Foreskin melanocyte (primary cell): ENCODE measurements at places on chromosomes 6 and 20.

- DNase-seq: no peak
These were observed 191.4 kb downstream of the SLC16A10 start for GRCh38 chr6:111278731-111279130.

GRCh38 chr6:135438907-135439535 lies 58.5 kb downstream of the AHI1 start:
- DNase-seq: peak; percentile 44

GRCh38 chr6:159257846-159258245 lies 88.6 kb downstream of the FNDC1 start:
- DNase-seq: no peak

- DNase-seq: no peak
These were observed 82.5 kb downstream of the TRIM27 start for GRCh38 chr6:28841290-28841689.

DNA sequence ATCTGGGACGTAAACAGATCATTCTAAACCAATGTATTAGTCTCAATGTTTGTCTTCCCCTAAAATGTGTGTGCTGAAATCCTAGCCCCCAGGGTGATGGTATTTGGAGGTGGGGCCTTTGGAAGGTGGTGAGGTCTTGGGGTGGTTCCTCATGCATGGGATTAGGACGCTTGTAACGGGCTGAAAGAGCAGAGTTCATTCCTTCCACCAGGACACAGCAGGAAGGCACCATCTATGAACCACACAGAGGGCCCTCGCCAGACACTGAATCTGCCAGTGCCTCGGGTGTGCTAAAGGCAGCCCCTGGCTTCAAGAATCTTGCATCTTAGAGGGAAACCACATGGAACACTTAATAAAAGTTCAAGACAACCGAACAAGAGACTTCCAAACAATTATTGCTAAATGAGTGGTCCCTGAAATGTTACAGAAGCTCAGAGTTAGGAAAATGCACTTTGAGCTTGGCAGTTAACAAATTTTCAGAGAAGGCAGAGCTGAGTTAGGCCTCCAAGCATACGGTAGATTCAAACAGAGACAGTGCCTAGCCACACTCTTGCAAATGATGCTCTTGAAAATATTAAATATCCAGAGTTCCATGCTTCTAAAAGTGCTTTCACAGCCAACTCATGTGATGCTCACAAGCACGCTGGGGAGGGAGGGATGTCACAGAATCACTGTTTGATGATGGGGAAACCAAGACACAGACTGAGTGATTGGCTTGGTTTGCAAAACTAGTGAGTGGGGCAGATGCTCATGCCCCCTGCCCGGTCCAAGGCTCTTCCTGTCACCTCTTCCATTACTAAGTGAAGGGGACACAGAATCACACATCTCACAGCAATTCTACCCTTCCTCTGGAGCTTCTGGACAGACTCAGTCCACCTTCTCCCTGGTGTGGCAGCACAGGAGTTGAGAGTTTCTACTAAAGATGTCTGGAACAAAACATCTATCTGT lies 27.4 kb downstream of the TBC1D7 start:
- DNase-seq: no peak

- DNase-seq: no peak
These were observed 96.9 kb upstream of the FOXQ1 start for GRCh38 chr6:1215023-1215422.

GRCh38 chr6:116877743-116878142 lies 701 bp downstream of the RFX6 start:
- no peak for DNase-seq

GRCh38 chr20:3172933-3173609 lies at the start of gene LZTS3:
LZTS3 (minus strand) TSS chr20:3173549; CDS start chr20:3167163, 6,386 bp downstream.
- DNase-seq: no peak
